ENCODE measurements at places on chromosomes 6 and 20. TPM values are rescaled to one million over a fixed set of nuclear protein-coding genes. Genes with fewer than 3 reads are reported as not detected.

Gene SUMO4
- 1.3 TPM for total RNA-seq

DNA sequence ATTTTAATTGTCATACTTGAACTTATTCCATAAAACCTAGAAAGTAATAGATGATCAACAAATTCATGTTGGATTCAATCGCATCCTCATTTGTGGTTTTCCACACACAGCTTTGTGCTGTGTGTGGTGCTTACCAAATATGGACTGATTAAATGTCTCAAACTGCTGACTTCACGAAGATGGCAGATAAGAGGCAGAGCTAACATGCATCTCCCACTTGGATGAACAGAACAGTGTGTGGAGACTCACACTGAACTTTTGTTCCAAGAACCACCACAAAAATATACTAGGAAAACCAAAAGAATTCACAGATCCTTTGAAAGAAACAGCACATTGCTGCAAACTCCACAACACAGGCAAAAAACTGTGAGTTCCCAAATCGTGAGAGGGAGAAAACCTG is 603.7 kb downstream of the TENT5A start:
- H3K27me3 ChIP-seq = no peaks in the 10 kb centered on the region
- no peak overlapping the region for H3K27ac ChIP-seq
- DNase-seq = no peak
- no peak overlapping the region for H3K4me3 ChIP-seq
- H3K4me1 ChIP-seq = no peaks in the 10 kb centered on the region

- H3K27me3 ChIP-seq = no peaks in the 10 kb centered on the region
- no peak for DNase-seq
- H3K4me1 ChIP-seq = peaks cover 9% of the 10 kb centered on the region
- H3K27ac ChIP-seq = no peak overlapping the region
- H3K4me3 ChIP-seq = peak overlapping the region; percentile 74
These were observed 588 bp upstream of the NCOA3 start for GRCh38 chr20:47501116-47501481.

GRCh38 chr6:25418454-25419052 is 139.4 kb downstream of the CARMIL1 start:
- no peak for DNase-seq
- peaks cover 10% of the 10 kb centered on the region for H3K36me3 ChIP-seq
- H3K27ac ChIP-seq = no peak overlapping the region
- H3K27me3 ChIP-seq = no peaks in the 10 kb centered on the region
- no peak overlapping the region for H3K4me3 ChIP-seq

Gene ENPP4
- 4.4 TPM for total RNA-seq

DNA sequence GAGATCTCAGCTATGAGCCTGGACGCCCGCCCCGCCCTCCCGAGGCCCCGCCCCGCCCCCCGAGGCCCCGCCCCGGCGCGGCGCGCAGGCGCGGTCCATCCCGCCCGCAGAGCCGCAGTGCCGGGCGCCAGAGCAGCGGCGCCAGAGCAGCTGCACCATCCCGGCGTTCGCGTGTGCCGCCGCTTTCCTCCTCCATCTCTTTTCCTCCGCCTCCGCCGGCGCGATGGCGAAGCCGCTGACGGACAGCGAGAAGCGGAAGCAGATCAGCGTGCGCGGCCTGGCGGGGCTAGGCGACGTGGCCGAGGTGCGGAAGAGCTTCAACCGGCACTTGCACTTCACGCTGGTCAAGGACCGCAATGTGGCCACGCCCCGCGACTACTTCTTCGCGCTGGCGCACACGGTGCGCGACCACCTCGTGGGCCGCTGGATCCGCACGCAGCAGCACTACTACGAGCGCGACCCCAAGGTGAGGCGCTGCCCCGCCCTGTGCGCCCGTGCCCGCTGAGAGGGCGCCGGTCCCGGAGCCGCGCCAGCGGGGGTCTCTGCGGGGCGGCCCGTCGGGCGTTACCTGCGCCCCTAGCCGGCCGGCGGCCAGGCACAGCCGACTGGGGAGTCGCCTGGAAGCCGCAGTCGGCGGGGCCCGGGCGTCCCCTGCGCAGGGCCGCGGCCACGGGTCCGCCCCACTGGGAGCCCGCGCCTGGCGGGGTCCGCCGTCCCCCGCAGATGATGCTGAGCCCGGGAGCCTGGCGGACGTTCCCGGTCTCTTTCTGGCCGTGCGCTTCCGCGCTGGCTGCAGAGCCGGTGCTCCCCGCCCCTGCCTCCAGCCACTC is at the start of gene PYGB:
PYGB (plus strand) TSS at position 130 of the 830 bp plus-strand sequence; CDS start at position 224, 94 bp downstream.
- peak; percentile 41 for DNase-seq
- H3K27me3 ChIP-seq = peaks cover 7% of the 10 kb centered on the region
- peak within 1 kb of the TSS; percentile 56 for H3K27ac ChIP-seq
- H3K36me3 ChIP-seq = no peaks in the 10 kb centered on the region
- H3K4me1 ChIP-seq = peaks cover 5% of the 10 kb centered on the region
- H3K4me3 ChIP-seq = peak within 1 kb of the TSS; percentile 79

DNA sequence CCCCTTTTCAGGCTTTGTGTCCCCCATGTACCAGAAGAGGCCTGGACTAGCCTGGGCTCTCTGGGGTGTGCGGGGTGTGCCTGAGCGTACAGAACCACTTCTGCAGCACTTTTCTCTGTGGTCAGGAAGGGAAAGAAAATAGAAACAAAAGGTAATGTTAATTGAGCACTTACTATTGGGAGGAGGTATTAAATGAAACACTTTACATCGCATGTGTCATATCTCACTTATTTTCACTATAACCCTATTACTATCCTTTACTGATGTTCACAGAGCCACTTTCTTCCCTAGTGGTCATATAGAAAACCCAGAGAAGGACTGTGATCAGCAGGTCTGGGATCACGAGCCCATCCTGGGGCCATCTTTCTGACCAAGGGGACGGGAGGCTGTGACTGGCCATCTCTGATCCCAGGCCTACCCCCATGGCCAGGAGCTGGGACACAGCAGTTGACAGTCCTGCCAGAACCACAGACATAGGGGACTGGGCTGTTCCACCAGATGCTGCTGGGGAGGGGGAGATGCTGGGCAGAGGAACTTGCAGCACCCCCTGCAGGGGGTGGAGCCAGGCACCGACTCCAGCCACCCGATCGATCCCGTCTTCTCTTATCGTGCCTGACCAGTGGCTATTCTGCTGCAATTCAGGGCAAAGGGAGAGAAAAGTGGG is 107.6 kb downstream of the VEGFA start:
- no peaks in the 10 kb centered on the region for H3K27me3 ChIP-seq
- H3K36me3 ChIP-seq = no peaks in the 10 kb centered on the region
- peak; percentile 56 for DNase-seq
- no peak overlapping the region for H3K4me3 ChIP-seq
- no peak overlapping the region for H3K27ac ChIP-seq

DNA sequence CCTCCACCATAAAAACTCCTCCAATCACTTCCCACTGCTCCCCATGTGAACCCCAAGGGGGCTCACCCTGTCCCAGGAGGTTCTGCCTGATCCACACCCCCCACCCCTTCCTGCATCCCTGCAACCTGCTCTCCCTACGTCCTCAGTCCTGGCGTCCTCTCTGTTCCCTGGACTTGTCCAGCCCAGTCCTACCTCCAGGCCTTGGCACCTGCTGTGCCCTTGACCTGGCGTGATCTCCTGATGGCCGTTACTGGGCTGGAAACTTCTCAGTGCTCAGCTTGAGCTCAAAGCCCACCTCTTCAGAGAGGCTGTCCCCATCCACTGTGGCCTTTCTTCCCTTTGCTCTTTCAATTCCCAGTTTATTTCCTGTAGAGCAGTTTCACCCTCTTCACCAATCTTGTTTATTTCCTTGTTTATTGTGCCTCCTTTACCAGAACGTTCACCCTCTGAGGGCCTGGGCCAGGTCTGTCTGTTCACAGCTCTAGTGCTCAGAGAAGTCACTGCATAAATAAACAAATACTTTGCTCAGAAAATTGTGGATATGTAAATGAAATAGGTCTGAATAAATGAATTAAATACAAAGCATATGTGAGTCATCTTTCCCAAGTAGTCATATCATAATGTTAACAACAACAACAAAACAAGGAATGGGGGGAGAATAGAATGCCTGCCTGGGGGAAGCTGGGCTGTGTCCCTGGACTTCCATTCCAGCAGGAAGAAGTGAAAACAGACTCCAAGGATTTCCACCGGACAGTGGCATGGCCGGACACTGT is 175.7 kb upstream of the SULF2 start:
- no peak overlapping the region for H3K4me3 ChIP-seq
- H3K27me3 ChIP-seq = no peaks in the 10 kb centered on the region
- no peak for DNase-seq
- H3K4me1 ChIP-seq = no peaks in the 10 kb centered on the region

DNA sequence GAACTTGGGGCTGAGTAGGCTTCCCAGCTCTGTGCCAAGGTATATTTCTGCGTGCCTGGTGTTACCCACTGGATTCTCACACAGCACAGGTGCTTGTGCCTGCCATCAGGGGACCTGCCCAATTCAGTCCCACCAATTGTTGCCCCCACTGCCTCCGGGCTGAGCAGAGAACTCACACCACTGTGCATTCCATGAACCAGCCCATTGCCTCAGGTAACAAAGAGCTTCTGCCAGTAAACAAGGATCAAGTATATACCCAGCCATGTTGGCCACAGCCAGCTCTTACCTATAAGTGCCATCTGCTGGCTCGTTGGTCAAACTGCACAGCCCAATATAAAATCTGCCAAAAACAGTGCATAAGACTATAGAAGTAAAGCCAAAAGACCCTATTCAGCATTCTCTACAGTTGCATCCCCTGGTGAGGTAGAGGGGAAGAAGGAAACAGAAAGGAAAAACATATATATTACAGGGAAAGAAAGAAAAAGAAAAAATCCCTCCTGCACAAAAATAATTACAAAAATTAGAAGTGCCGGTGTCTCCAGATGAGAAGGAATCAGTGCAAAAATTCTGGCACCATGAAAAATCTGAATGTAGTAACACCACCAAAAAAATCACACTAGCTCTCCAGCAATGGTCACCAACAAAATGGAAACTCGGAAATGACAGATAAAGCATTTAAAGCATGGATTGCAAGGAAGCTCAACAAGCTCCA is 241.4 kb downstream of the IBTK start:
- H3K27me3 ChIP-seq = no peaks in the 10 kb centered on the region
- no peaks in the 10 kb centered on the region for H3K36me3 ChIP-seq
- no peaks in the 10 kb centered on the region for H3K4me1 ChIP-seq
- no peak overlapping the region for H3K4me3 ChIP-seq
- no peak overlapping the region for H3K27ac ChIP-seq

- no peaks in the 10 kb centered on the region for H3K27me3 ChIP-seq
- H3K4me1 ChIP-seq = peaks cover 3% of the 10 kb centered on the region
- H3K36me3 ChIP-seq = no peaks in the 10 kb centered on the region
- H3K27ac ChIP-seq = no peak overlapping the region
These were observed 35.8 kb downstream of the METTL24 start for GRCh38 chr6:110322151-110322873.
